Stimulated activated CD8-positive, alpha-beta memory T cell treated with anti-CD3 and anti-CD28 coated beads, Interleukin-7, amount 100 ng/mL, for 1 hour (primary cell): ENCODE measurements at places on chromosomes 12 and 14.

DNA sequence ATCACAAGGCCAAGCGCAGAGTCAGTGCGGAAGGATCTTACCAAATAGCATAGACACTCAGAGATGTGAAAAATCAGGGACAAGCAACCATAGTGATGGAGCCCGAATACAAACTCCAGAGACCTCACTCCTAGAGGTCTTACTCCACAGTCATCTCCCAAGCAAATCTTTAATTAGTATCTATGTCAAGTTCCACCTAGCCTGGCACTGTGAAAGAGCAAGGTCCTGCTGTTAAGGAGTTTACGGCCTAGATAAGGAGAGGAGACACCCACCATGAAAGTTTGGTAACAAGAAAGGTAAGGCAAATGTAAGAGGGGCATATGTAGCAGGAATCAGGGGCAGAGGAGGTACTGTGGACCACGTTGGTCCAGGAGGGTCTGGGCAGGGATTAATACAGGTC lies 7.4 kb upstream of the PLEKHG6 start:
- DNase-seq, result no peak

DNA sequence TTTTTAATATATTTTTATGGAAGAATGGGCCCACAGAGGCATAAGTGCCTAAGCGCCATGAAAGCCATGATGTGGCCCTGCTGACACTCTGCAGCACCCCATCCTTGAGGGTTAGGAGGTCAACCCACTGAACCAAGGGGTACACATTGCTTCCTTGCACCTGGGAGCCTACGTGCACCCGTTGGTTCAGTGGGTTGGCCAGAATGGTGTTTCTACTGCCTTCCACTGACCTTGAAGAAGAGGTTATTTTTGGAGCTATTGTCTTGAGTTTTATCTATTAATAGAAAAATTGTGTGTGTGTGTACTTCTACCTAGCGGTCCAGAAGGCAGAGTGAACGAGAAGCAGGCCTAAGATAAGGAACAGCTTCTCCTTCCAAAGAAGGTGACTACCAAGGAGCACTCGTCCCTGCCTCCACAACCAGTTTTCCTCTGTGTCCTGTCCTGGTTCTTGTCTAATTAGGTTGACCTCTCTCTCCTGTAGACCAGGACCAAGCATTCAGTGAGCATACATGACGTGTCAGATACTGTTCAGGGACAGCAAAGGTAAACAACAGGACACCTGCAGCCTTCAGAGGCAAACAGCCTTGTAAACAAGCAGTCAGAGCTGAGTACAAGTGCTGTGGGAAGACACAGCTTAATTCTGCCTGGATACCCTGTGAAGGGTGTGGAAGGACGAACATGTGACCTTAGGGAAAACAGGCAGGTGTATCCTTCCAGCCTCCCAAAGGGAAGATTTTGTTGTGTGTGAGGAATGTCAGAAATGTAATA lies 30.4 kb upstream of the PLEK2 start:
- DNase-seq, result no peak

DNA sequence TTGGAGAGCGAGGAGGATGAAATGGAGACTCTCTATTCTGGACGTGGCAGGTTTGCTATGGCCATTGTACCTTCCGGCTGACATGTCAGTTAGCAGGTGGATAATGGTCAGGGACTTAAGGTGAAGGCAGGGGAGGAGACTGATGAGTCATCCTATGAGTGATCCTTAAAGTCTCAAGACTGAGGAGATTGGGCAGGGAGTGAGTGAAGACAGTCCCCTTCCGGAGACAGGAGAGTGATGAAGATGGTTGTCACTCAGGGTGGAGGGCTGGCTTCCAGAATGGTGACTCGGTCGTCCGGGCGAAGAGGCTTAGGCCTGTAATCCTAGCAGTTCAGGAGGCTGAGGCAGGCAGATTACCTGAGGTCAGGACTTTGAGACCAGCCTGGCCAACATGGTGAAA lies 49.8 kb upstream of the CCDC63 start:
- DNase-seq, result no peak

GRCh38 chr12:109709401-109709991 lies 4.1 kb upstream of the FAM222A start:
- DNase-seq, result no peak
